ENCODE measurements at places on chromosomes 5 and 9.

GRCh38 chr5:39191216-39191615, 28.1 kb downstream of the FYB1 start:
- DNase-seq, result no peak

- no peak for DNase-seq
These were observed 36.1 kb upstream of the COL5A1 start for GRCh38 chr9:134605351-134605965.

DNA sequence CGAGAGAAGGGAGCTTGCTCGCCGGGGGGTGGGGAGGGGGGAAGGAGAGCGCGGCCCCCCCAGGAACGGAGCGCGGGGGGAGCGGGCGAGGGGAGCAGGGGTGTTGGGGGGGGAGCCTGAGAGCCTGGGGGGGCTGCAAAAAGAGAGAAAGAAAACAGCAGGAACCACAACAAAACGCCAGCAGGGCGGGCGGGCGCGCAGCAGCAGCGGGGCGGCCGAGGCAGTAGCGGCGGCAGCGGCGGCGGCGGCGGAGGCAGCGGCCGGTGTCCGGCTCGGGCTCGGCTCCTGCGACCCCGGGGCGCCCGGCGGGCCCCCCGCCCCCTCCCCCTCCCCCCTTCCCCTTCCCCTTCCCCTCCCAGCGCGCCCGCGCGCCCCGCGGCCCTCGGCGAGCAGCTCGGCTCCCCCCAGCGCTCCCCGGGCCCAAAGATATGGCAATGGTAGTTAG, 1.6 kb downstream of the NR2F1 start:
- no peak for DNase-seq

DNA sequence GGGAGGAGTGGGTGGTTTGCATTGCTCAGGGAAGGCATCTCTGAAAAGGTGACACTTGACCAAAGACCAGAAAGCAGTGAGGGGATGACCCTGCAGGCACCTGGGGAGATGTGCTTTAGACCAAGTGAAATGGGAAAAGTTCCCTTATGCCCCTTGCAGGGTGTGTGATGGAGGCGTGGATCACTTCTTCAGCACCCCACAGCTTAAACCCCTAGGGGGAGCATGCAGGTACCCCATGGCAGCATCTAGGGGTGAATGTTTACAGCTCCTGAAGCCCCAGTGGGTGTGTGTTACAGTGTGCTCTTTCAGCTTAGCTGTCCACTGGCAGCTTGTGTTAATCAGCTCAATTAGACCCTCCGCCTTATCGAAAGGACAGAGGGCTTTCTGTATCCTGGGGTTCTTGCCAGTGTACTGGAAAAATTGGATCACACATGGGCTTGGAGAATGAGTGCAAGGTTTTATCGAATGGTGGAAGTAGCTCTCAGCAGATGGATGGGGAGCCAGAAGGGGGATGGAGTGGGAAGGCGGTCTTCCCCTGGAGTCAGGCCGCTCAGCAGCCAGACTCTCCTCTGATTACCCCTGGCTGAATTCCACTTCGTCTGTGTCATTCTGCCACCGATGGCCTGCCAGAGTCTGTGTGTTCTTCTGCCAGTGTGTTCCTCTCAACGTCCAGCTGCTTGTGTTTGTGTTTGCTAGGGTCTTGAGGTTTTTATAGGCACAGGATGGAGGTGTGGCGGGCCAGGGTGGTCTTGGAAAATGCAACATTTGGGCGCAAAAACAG, 6.3 kb downstream of the BHMT2 start:
- no peak for DNase-seq

- DNase-seq, result no peak
These were observed 421.9 kb downstream of the HCN1 start for GRCh38 chr5:45274241-45274640.

GRCh38 chr9:113511047-113511521, 47.6 kb downstream of the RGS3 start:
- DNase-seq, result no peak

DNA sequence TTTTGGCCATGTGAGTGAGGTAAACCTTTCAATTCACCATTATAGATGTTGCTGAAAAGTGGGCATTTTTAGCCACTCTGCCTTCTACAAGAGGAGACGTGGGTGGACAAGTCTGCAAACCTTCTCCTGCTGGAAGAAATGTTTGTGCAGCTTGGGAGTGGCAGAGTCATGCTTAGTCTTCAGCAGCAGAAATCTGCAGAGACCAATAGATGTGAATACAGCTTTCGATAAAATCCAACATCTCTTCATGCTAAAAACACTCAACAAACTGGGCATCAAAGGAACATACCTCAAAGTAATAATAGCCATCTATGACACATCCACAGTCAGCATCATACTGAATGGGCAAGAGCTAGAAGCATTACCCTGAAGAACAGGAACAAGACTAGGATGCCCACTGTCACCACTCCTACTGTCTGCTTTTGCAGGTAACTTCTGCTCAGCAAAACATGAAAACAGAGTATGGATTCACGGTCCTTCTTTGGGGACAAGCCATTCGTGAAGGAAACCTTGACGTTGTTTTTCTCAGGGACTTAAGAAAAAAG, 91.3 kb downstream of the RALGPS1 start:
- no peak for DNase-seq

DNA sequence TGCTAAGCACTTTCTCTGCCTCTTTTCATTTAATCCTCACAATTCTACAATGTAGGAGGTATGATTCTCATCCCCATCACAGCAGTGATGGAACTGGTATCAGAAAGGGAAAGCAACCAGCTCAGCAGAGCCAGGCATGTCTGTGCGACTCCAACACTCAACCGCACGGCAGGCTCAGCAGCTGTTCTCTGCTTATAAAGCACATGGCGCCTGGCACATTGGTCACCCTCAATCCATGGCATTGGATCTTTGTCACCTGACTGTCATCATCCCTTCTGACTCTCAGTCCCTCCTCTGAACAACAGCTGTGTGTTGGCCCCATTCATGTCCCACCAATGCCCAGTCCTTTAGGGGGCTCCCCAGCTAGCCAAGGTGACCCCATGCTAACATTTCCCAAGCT, 45.1 kb upstream of the HAND1 start:
- no peak for DNase-seq

DNA sequence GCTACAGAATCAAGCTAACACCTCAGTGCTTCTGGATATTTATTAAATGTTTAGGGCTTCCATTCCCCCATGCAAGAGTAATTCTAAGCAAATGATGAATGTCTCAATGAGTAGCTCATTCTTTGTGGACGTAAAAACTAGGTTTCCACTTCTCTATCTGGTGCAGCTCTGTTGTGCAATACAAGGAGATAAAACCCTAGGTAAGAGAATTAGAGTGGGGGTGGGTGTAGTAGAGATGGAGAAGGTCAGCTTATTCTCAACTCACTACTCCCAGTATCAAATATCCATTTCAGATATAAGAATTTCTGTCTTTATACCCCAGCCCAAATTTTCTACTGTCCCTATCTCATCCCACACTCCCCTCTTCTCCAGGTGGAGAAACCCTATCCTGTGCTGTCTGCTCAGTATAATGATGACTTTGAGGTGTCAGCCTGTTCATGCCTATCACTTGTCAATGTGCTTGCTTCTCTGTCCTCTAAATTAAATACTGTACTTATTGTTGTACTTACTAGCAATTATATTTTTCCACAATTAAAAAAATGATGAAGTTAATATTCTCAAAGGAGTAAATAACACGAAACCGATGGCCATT, 4.3 kb upstream of the FYB1 start:
- no peak for DNase-seq

DNA sequence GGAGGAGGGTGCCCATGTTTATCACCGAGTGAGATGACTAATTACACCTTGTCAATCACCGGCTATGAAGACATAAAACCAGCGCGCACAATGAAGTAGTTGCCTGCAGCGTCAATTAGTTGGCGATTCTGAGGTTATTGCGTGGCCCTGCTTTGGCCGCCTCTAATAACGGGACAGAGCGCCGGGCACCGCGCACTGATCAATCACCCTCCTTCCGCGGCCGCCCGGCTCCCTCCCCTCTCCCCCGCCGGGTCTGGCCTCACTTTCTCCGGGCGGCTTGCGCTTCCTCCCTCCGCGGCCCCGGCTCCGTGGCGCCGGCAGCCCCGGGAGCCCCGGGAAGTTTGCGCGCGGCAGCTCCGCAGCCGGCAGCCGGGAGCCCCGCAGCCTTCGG, 3.3 kb upstream of the LHX2 start:
- no peak for DNase-seq

GRCh38 chr9:29339387-29339786, 1766.1 kb upstream of the C9orf72 start:
- DNase-seq, result no peak

- DNase-seq, result peak; percentile 48
These were observed 73.6 kb downstream of the FAM114A2 start for GRCh38 chr5:153964880-153965645.

DNA sequence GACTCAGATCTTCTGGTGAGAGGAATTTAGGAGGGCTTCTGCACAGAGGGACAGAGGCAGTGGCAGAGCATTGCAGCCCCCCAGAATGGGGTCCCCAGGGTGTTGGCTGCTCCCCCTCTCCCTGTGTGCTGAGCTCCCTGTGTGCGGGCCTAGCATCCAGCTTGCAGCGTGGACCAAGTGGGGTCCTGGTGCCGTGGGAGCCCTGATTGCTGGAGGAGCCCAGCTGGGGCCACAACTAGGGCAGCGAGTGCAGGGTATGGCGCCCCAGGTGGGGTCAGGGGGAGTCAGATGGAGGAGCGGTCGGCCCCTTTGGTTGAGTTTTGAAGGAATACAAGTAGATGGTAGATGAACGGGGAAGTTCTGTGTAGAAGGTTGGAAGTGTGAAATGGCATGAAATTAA, 66.7 kb downstream of the TRIO start:
- DNase-seq, result no peak

DNA sequence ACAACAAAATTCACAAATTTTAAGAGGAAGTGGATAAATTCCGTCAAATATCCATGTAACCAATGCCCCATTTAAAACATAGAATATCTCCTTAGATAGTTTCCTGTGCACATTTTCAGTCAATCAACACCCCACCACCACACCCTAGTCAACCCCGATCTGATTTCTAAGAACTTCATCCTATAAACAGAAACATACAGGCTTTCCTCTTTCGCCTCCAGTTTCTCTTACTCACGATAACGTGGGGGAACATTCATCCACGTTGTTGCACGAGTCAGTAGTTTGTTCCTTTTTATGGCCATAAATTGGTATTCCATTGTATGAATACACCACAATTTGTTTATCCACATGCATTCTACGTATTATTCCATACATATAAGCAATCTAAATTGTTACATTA, 35.6 kb upstream of the TRIO start:
- DNase-seq, result no peak

DNA sequence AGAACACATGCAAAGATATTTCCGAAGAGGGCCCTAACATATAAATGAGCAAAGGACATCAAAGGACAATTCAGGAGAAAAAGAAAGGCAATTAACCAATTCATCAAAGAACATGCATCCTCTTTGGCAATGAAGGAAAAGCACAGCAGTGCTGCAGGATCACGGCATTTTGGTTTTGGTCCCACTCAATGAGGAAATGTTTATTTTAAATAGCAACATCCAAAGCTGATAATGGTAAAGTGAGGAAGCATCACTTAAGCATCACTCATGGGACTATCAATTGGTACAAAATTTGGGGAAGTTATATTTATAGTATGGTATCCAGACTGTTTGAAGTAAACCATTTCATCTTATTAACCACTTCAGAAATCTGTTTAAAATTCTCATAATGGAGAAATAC, 5.5 kb upstream of the CXCL14 start:
- no peak for DNase-seq

- no peak for DNase-seq
These were observed 1.1 kb upstream of the LPAR1 start for GRCh38 chr9:111039231-111039906.

GRCh38 chr5:11902201-11902619, 2.0 kb downstream of the CTNND2 start:
- DNase-seq, result no peak

GRCh38 chr5:103357636-103358035, 99.1 kb downstream of the MACIR start:
- DNase-seq, result no peak

DNA sequence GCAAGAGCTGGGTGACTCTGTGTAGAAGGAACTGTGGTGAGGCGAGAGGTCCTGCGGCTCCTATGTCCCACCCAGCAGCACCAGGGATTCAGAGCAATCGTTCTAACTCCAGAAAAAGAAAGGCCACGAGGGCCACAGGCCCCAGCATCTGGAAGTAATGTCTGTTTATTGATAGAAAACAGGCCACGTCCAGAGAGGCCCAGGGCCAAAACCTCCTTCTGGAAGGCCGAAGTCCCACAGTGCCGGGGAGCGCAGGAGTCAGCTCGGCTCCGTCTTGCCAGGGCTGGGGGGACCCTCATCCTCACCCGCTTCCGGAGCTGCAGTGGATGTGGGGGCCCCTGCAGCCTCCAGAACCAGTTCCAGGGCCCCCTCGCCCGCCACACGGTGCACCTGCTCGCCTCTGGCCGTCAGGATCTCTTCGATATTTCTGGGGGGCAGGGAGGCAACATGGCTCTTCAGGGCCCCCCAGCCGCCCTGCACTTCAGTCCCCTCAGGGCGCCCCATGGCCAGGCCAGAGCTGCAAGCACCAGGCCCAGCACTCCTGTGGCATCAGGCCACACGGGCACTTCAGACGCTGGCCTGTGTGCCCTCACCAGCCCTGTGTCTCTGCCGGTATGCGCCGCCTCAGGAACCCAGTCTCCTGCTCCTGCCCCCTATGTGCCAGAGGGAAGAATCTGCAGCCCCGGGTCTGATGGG, 1.6 kb downstream of the DNLZ start:
- no peak for DNase-seq

DNA sequence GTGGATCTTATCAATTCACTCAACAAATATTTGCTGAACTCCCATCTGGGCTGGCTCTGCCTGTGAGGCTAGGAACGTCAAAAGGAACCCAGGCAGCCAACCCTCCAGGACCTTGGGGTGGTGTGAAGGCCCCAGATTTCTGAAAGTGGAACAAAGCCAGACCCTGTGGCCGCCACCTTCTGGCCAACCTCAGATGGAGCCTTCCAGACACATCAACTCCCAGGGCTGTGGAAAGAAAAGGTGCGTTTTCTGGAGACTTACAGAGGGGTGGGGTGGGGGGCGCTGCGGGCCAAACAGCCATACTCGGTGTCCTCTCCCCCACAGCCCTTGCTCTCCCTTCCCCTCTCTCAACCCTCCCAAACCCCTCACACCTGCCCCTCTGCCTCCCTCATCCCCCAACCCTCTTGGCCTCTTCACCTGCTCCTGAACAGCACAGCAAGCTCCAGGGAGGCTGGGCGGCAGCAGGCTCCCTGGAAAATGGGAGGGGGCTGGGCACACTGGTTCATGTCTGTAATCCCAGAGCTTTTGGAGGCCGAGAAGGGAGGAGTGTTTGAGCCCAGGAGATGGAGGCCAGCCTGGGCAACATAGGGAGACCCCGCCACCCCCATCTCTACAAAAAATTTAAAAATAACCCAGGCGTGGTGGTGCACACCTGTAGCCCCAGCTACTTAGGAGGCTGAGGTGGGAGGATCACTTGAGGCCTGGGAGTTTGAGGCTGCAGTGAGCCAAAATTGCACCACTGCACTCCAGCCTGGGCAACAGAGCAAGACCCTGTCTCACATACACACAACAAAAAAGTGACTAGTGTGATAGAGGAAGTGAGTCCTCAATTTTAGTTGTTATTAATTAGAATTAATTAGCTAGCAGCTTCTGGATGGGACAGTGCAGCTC, 45.0 kb upstream of the PRRC2B start:
- DNase-seq, result no peak

GRCh38 chr5:74380193-74380592, 260.3 kb downstream of the ENC1 start:
- no peak for DNase-seq

Data from HFF-Myc (cell line).